ENCODE measurements at places on chromosomes 6 and 20.

DNA sequence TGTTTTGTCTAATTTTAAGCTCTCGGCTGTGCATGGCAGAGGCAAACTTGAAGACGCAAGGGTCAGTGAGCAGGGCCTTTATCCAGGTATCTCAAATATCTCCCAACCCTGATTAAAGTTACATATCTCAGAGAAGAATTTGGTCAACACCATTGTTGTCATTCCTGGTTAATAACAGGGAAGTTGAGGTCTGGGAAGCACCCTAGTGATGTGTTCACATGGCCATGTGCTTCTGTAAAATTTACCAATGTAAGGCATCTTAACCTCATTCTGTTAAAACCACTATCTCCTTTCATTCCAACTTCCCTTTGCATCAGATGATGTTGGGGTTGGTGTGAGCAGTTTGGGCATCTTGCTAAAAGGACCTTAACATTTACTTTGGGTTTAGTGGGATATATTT is 4.0 kb upstream of the FAM110A start:
- DNase-seq, result no peak

DNA sequence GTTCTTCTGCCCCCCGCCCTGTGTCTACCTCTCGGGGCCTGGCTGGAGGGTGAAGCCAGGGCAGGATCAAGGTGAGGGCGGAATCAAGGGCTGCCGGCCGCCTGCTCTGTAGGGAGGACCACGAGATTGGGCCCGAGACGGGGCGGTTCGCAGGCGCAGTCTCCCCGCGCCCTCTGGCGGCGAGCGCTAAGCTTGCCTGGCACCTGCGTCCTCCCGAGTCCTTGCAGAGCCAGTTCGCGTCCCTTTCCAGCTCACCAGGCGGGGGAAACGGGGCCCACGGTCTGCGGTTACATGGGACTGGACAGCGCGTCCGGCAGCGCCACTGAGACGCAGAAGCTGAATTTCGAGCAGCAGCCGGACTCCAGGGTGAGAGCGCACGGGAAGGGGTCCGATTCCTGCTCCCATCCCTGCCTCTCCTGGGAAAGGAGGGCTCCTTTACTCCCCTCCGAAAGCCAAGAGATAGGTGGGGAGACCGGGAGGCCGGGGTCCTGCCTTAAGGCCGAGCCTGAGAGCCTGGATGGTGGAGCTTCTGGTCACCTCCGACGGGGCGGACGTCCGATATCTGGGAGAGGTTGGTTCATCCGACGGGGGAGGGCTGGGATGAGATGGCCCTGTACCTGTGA is 3.6 kb upstream of the MATN4 start:
- no peak for DNase-seq

GRCh38 chr20:40232756-40233155 is 456.3 kb downstream of the MAFB start:
- no peak for DNase-seq

DNA sequence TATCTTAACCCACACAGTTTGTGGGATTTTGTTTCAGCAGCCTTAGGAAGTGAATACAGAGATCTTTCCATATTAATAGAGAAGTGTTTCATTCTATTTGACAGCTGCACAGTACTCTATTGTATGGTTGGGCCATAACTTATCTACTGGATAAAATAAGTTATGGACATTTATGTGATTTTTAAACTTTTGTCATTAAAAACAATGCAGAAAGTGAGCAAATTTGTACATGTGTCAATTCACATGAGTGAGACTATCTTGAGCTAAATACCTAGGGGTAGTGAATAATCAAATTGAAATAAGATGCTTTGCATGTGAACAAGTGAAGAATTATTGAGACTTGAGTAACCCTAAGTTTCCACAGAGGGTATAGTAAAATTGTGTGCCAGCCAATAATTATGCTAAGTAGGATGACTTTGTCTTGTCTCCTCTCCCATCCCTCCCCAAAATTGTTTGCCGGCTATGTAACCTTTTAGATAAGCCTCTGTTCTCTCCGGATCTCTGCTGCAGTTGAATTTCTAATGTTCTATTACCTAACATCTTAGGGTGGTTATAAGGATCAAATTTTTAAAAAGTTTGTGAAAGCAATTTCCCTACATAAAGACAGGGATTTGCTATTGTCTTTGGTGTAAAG is 33.3 kb upstream of the TPBG start:
- DNase-seq, result no peak

DNA sequence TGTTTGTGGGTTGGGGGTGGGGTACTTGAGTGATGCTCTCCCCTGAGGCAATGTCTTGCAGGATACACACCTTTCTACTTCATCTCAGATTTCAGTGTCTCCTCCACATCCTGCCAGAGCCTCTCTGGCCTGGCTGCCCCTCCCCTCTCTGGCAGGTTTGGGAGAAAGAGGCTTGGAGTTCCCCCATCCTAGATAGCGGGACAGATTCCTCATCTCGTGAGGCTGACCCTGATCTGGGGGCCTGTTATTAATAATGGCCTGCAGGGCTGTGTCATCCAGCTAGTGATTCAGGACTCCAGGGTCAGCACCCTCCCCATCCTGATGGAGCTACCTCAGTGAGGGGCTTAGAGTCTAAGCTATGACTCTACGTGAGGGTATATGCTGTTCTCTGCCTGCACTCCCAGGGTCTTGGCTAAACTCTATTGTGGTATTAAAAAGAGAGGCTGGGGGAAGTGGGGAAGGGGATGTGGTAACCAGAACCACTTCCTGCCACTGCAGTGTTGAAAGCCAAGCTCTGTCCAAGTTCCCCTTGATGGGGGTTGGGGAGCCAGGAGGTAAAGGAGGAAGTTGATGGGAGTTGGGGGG is 3.7 kb upstream of the MMP9 start:
- peak; percentile 87 for DNase-seq

DNA sequence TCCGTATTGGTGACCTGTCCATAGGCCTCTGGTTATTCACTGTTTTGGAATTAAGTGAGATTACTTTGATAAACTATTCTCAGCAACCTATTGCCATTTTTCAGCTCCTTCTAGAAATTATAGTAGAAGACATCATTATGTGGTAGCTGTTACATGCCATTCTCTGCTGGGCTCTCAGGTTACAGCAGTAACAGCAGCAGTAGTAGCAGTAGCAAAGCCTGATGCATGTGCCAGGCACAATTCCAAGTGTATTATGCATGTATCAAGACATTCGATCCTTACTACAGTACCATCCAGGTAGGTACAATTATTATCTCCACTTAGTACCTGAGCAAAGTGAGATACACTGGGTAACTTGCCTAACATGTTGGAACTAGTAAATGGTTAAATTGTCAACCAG is 74.3 kb downstream of the RPS12 start:
- no peak for DNase-seq

DNA sequence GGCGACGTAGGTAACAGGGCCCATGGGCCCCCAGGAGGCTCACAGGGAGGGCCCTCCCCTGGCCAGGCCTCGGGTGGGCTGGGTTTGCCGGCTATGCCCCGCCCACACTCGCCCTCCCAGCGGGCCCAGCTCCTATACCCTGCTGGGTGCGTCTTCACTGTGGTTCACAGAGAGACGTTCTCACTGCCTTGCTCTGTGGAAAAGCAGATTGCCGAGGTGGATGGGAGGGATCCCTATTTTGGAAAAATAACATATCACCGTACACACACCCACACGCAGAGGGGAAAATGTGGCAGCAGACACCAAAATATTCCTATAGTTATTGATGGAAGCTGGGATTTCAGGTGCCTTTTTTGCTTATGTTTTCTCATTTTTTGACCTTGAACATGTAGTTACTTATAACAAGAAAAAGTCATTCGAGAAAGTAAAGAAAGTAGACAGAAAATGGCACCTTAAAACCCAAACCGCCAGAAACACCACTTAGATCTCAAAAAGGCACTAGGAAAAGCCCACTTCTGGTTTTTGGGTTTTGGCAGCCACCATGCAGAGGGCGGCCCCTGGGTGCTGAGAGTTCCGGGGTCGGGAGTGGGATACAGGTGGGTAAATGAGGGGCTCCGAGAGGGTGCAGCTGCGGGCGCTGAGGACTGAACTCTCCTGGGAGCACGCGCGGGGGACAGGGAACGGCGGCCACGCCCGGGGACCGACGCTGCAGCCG is 49.4 kb downstream of the TMEM242 start:
- peak; percentile 25 for DNase-seq

All from HT1080 (cell line).